Stimulated activated CD4-positive, alpha-beta T cell treated with anti-CD3 and anti-CD28 coated beads, Interleukin-2, amount 100 ng/mL, for 4 hours (primary cell): ENCODE measurements at places on chromosomes 3 and 15.

GRCh38 chr15:71698030-71698429, 112.3 kb upstream of the NR2E3 start:
- DNase-seq = no peak

- no peak for DNase-seq
Observed at GRCh38 chr3:33115024-33115768, 1.4 kb downstream of the CRTAP start.

GRCh38 chr3:4449043-4449805, 17.8 kb downstream of the SUMF1 start:
- no peak for DNase-seq

- no peak for DNase-seq
Observed at GRCh38 chr3:64530434-64531049, 157.3 kb downstream of the ADAMTS9 start.
